ENCODE measurements at places on chromosomes 12 and 14. TPM values are rescaled to one million over a fixed set of nuclear protein-coding genes. Genes with fewer than 3 reads are reported as not detected.
A peak's percentile ranks its signal among the peaks of the same experiment; 100 is the strongest.

DNA sequence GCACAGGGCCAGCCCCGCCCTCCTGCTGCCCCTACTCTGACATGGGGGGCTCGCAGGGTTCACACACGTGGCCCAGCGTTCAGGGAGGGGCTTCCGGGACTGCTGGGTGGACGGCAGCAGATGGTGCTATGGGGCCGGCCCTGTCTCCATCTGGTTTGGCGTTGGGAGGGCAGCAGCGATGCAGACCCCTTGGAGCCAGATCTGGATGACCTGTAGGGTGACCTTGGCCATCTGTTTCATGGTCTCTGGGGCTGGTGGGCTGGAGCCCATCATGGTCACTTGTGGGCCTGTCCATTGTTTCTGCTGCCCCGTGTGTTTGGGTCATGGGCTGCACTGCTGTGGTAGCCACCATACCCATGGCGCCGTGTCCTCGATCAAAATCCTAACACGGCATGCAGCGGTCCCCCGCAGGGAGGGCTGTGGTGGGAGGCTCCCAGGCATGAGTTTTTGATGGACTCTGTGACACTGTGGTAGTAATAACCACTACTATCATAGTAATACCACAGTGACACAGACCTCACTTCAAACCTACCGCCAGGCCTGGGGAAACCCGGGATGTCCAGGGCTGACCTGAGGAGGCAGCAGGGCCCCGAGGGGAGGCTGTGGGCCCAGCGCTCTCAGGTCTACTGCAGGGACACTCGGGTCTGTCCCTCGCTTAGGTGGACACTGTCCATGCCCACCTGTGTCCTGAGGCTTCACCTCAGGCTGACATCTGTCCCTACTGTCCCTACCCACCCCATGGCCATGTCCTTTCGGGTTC is 359.4 kb downstream of the TMEM121 start:
- DNase-seq = peak; percentile 46
- no peaks in the 10 kb centered on the region for H3K27me3 ChIP-seq
- H3K36me3 ChIP-seq = no peaks in the 10 kb centered on the region
- H3K4me3 ChIP-seq = no peak overlapping the region

- DNase-seq = no peak
- H3K4me3 ChIP-seq = no peak overlapping the region
- H3K27me3 ChIP-seq = no peaks in the 10 kb centered on the region
- H3K36me3 ChIP-seq = no peaks in the 10 kb centered on the region
These were observed 111.1 kb upstream of the RAP1B start for GRCh38 chr12:68499616-68500015.

GRCh38 chr12:124761871-124762270 is 101.8 kb downstream of the SCARB1 start:
- H3K27ac ChIP-seq = no peak overlapping the region
- H3K4me1 ChIP-seq = peaks cover 38% of the 10 kb centered on the region
- no peaks in the 10 kb centered on the region for H3K36me3 ChIP-seq
- H3K27me3 ChIP-seq = no peaks in the 10 kb centered on the region
- DNase-seq = no peak

DNA sequence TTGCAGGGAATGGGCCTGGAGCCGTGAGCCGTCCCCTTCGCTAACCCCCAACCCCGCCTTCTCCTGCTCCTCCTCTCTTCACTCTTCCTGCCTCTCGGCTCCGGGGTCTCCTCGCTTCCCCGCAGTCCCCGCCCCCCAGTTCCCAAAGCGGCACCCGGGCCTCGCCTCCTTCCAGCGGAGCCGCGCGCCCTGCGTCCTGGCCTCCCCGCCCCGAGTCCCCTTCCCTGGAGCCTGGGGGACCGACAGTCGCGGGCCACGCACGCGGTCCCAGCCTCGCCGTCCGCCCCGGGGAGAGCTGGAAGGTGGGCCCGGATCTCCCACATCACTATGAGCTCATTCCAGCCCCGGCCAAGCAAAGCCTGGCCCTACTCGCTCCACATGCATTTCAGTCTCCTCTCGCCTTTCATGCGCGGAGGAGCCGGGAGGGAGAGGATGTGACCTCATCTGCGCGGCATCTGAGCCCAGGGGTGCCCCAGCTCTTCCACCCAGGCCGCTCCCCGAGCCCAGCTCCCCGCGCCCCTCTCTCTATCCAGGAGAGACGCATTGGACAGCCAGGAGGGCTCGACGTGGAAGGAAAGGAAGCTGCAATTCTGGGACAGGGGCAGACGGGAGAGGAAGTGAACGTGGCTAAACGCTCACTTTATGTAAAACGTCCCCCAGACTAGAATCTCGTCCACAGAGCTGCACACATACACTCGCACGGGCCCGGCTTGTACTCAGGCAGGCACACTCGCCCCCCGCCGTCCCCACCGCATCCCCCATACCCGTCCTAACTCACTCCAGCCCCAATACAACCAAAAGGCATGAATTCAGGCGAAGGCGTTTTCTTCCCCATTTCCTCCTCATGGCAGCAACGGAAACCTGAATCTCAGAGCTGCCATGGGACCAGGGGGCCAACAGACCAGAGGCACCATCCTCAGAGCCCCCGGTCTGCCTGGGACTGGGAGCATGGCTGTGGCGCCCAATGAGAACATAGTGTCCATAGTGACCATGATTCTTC is 108.7 kb upstream of the CCND2 start:
- no peaks in the 10 kb centered on the region for H3K27me3 ChIP-seq
- peak overlapping the region; percentile 44 for H3K4me3 ChIP-seq
- H3K27ac ChIP-seq = no peak overlapping the region
- DNase-seq = peak; percentile 66
- H3K4me1 ChIP-seq = no peaks in the 10 kb centered on the region

DNA sequence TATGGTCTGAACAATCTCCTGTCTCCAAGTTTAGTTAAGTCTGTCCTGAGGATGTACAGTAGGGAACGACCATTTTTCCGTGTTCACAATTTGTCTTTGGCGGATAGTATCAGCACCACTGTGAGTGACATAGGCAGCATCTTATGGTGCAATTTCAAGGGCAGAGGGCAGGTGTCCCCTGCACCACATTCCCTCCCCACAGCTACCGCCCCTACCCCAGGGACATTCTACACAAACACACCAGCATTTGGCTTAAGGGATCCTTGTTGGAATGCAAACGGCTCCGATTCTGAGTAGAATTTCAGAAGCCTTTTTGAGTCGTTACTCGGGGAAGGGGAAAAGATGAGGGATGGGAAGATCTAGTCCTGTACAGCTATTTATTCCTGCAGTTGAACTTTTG is 25.1 kb upstream of the DICER1 start:
- H3K4me1 ChIP-seq = peaks cover 30% of the 10 kb centered on the region
- H3K27ac ChIP-seq = peak overlapping the region; percentile 8

GRCh38 chr12:10293570-10294227 is 14.0 kb upstream of the KLRD1 start:
- H3K4me3 ChIP-seq = no peak overlapping the region
- H3K27ac ChIP-seq = no peak overlapping the region
- no peaks in the 10 kb centered on the region for H3K36me3 ChIP-seq
- no peaks in the 10 kb centered on the region for H3K4me1 ChIP-seq

DNA sequence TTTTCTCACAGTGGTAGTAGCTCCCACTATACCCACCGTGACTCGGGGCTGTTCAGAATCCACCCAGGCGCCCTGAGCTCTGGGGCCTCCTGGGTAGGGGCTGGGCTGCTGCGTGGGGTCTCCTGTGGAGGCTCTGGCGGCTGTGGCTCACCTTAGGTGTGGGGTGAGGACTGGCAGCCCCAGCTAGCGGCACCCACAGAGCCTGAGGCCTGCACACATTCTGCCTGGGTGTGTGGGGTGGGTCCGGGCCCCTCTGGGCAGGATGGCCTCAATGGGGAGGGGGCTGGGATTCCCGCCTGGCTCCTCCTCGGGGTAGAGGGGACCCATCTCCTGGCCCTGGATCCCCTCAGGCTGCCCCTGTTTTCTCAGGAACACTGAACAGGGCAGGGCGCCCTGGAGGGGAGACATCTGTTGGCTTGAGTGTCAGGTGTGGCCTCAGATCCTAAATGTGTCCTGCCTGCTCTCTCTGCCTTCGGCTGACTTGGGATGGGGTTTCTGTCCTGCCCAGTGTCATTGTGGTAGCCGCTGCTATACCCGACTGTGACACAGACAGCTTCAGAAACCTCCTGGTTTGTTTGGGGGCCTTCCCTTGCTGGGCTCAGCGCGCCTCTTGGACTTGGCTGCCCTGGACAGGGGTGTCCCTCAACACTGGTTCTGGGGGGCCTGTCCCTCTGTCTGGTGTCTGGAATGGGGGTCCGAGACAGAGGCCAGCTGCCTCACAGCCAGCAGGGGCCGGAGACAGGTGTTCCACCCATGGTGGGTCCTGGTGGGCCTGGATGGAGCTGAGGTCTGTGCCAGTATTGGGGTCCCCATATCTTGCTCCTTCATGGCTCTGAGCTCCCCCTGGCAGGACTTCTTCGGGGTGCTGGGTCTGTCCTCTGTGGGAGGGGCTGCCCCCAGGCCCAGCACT is 354.9 kb downstream of the TMEM121 start:
- H3K4me3 ChIP-seq = no peak overlapping the region
- H3K27ac ChIP-seq = no peak overlapping the region
- no peaks in the 10 kb centered on the region for H3K4me1 ChIP-seq
- peaks cover 6% of the 10 kb centered on the region for H3K27me3 ChIP-seq

- H3K27me3 ChIP-seq = no peaks in the 10 kb centered on the region
- H3K27ac ChIP-seq = no peak overlapping the region
- no peak overlapping the region for H3K4me3 ChIP-seq
- H3K4me1 ChIP-seq = no peaks in the 10 kb centered on the region
- no peaks in the 10 kb centered on the region for H3K36me3 ChIP-seq
- no peak for DNase-seq
These were observed 47.3 kb downstream of the PTCSC3 start for GRCh38 chr14:36129181-36129580.

DNA sequence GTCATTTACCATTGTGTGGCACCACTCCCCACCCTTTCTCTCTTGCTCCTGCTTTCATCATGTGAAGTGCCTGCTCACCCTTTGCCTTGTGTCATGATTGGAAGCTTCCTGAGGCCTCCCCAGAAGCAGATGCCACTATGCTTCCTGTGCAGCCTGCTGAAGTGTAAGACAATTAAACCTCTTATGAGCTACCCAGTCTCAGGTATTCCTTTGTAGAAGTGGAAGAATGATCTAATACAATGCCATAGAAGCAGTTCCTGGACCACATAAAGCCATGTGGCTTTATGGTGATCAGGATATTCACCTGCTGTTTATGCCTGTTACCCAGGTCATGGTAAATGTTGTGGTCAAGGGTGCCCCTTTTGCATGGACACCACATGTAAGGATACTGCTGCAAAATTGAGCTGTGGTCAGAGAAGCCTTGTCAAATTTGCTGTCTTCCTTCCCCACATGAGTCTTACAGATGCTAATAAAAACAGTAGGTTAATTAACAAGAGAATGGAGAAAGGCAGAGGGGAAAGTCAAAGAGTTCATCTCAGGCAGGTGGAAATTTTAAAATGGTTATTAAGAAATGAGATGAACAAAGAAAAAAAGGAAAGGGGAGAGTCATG is 112.8 kb upstream of the IFNG-AS1 start:
- no peaks in the 10 kb centered on the region for H3K36me3 ChIP-seq
- no peak for DNase-seq
- H3K4me1 ChIP-seq = no peaks in the 10 kb centered on the region
- no peak overlapping the region for H3K27ac ChIP-seq
- no peaks in the 10 kb centered on the region for H3K27me3 ChIP-seq
- no peak overlapping the region for H3K4me3 ChIP-seq

DNA sequence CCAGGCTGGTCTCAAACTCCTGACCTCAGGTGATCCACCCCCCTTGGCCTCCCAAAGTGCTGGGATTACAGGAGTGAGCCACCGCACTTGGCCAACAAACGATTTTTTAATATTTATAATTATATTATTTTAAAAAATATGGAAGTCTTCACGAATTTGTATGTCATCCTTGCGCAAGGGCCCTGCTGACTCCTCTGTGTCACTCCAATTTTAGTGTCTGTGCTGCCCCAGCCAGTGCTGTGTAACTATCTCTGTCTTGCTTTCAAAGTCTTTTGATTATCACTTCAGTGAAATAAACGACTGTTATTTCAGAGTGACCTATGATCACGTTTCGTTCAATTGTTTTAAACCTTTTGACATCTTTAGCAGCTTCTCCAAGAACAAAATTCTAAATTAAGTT is 13.1 kb upstream of the MMP17 start:
- H3K4me3 ChIP-seq = no peak overlapping the region
- H3K4me1 ChIP-seq = no peaks in the 10 kb centered on the region
- H3K27me3 ChIP-seq = no peaks in the 10 kb centered on the region
- no peaks in the 10 kb centered on the region for H3K36me3 ChIP-seq
- no peak overlapping the region for H3K27ac ChIP-seq

- H3K4me1 ChIP-seq = no peaks in the 10 kb centered on the region
- no peak overlapping the region for H3K27ac ChIP-seq
- H3K27me3 ChIP-seq = no peaks in the 10 kb centered on the region
These were observed 264.2 kb downstream of the BMP4 start for GRCh38 chr14:53692451-53692850.

GRCh38 chr14:21251215-21251614 is 18.0 kb downstream of the HNRNPC start:
- H3K4me3 ChIP-seq = no peak overlapping the region
- peaks cover 29% of the 10 kb centered on the region for H3K4me1 ChIP-seq
- no peak for DNase-seq
- no peaks in the 10 kb centered on the region for H3K27me3 ChIP-seq
- H3K36me3 ChIP-seq = peaks cover 72% of the 10 kb centered on the region

GRCh38 chr12:27083861-27084394 is 1.6 kb upstream of the C12orf71 start:
- no peak overlapping the region for H3K27ac ChIP-seq
- H3K4me3 ChIP-seq = no peak overlapping the region
- no peaks in the 10 kb centered on the region for H3K36me3 ChIP-seq
- no peak for DNase-seq

DNA sequence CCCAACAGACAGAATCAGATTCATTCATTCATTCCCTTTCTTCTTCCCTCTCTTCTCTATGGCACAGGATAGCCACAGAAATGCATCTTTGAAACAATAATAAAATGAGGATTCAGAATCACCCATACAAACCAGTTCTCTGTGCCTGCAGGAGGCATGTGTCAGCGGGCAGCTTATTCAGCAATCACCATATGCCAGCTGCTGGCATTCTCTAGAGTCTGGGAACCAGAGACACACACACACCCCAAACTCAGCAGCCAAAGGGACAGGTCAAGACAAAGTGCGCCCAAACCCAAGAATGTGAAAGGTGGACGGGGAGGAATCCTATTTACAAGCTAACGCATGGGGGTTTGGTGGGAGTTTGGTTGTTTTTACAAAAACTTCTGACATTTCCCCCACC is 14.1 kb downstream of the ARF3 start:
- H3K4me3 ChIP-seq = no peak overlapping the region
- no peak overlapping the region for H3K27ac ChIP-seq
- H3K36me3 ChIP-seq = peaks cover 44% of the 10 kb centered on the region

- no peak overlapping the region for H3K4me3 ChIP-seq
- H3K4me1 ChIP-seq = peaks cover 14% of the 10 kb centered on the region
- no peaks in the 10 kb centered on the region for H3K27me3 ChIP-seq
- no peak overlapping the region for H3K27ac ChIP-seq
- no peak for DNase-seq
These were observed 6.7 kb upstream of the NFATC4 start for GRCh38 chr14:24361326-24361725.

- no peak for DNase-seq
- no peak overlapping the region for H3K4me3 ChIP-seq
- H3K4me1 ChIP-seq = no peaks in the 10 kb centered on the region
- no peak overlapping the region for H3K27ac ChIP-seq
These were observed 20.6 kb upstream of the ANHX start for GRCh38 chr12:133256321-133256720.

Gene LHX5
- not detected for total RNA-seq

Gene ORMDL2
- total RNA-seq = 49.2 TPM

Gene PRPH
- total RNA-seq = not detected

Gene DAO
- 0.26 TPM for total RNA-seq

Gene ESPL1
- total RNA-seq = 0.35 TPM

Gene SELPLG
- 31.9 TPM for total RNA-seq

Gene PLEKHD1
- total RNA-seq = 0.41 TPM

Gene KRT74
- not detected for total RNA-seq

Gene CCDC175
- total RNA-seq = not detected

Gene CMA1
- total RNA-seq = 1.4 TPM

Gene ABHD12B
- total RNA-seq = 0.43 TPM

All from upper lobe of right lung (tissue), 1 donor.